Foreskin keratinocyte (primary cell): ENCODE measurements at places on chromosomes 12 and 14. TPM values are rescaled to one million over a fixed set of nuclear protein-coding genes. Genes with fewer than 3 reads are reported as not detected.

Gene DENR
- 57.7 and 64.4 TPM in 2 replicates for total RNA-seq

Gene ERH
- 191 and 216 TPM in 2 replicates for total RNA-seq

Gene CRY1
- 8.6 and 12.0 TPM in 2 replicates for total RNA-seq

Gene CCDC88C
- 5.0 and 7.4 TPM in 2 replicates for total RNA-seq

Gene KRT8
- total RNA-seq = 445 and 504 TPM in 2 replicates

Gene CYP27B1
- total RNA-seq = 41.8 and 52.1 TPM in 2 replicates

Gene DPPA3
- total RNA-seq = not detected in 2 replicates

Gene NR1H4
- total RNA-seq = not detected in 2 replicates
